ENCODE measurements at places on chromosomes 2 and 18. TPM values are rescaled to one million over a fixed set of nuclear protein-coding genes. Genes with fewer than 3 reads are reported as not detected.

GRCh38 chr2:217650716-217651360 is 352.0 kb downstream of the TNS1 start:
- peaks cover 4% of the 10 kb centered on the region for H3K4me1 ChIP-seq
- no peaks in the 10 kb centered on the region for H3K36me3 ChIP-seq
- no peaks in the 10 kb centered on the region for H3K27me3 ChIP-seq
- DNase-seq, result no peak
- H3K27ac ChIP-seq, result no peak overlapping the region

- no peaks in the 10 kb centered on the region for H3K36me3 ChIP-seq
- H3K27me3 ChIP-seq, result no peaks in the 10 kb centered on the region
- H3K4me3 ChIP-seq, result no peak overlapping the region
- no peaks in the 10 kb centered on the region for H3K4me1 ChIP-seq
These were observed 209.8 kb upstream of the GYPC start for GRCh38 chr2:126446106-126446695.

The IL1F10 gene
- not detected for total RNA-seq

The TEX44 gene
- not detected for total RNA-seq

- H3K4me1 ChIP-seq, result peaks cover 13% of the 10 kb centered on the region
- no peak for DNase-seq
- H3K27ac ChIP-seq, result no peak overlapping the region
- no peaks in the 10 kb centered on the region for H3K27me3 ChIP-seq
These were observed 23.9 kb upstream of the FRZB start for GRCh38 chr2:182890305-182890704.

The PROKR1 gene
- total RNA-seq, result 0.16 TPM

All from transverse colon (tissue), 4 donors.